ENCODE measurements at places on chromosomes 2 and 18.

DNA sequence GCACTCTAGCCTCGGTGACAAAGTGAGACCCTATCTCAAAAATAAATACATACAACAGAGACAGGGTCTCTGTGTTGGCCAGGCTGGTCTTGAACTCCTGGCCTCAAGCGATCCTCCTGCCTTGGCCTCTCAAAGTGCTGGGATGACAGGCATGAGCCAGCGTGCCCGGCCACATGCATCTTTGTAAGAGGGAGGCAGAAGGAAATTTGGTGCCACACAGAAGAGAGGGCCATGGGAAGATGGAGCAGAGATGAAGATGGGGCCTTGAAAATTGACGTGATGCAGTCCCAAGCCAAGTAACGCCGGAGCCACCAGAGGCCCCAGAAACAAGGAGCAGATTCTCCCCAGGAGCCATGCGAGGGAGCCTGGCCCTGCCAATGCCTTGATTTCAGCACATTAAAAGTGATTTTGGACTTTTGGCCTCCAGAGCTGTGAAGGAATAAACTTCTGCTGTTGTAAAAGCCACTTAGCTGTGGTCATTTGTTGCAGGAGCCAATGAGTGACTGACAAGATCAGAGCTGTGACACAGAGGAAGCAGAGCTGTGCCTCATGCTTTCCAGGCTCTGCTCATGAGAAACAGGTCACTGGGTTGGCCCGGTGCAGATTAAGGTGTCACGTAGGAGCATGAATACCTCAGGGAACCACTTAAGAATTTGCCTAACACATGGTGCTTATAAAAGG is 2.7 kb upstream of the SLC66A2 start:
- DNase-seq, result no peak

- no peak for DNase-seq
These were observed 450.4 kb upstream of the TCF4 start for GRCh38 chr18:56038171-56039030.

- DNase-seq, result no peak
These were observed 107.8 kb downstream of the CTNNA2 start for GRCh38 chr2:79620679-79621078.

DNA sequence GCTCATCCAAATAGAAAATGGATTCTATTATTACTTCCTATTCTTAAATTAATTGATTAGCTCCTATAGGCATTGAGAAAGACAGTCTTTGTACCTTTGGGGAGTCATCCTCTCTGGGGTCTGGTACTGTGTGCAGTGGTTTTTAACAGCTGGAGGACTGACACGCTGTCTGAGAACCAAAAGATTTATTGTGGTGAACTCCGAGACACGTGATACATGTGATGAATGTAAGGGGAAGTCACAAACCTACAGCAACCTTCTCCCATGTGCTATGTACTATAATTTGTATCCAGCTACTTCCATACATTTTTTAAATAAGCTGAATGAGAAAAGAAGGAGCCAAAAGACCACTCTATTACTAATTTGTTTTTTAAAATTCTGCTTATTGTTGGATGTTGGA is 133.7 kb downstream of the GALNT3 start:
- no peak for DNase-seq

DNA sequence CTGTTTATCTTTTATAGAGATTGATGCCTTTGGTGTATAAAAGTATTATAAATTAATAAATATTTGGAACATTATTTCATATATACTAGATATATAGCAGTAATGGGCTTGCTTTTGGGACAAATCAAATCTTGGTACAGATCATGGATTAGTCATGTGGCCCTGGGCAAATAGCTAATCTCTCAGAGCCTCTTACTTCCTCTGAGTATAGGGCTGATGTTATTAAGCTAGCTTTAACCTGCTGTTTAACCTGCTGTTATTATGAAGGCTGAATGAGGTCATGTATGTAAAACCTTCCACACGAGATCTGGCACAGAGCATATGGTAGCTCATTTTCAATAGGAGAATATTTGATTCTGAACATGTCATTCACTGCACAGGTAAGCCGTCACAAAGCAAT is 5.7 kb downstream of the ITGB6 start:
- DNase-seq, result no peak

DNA sequence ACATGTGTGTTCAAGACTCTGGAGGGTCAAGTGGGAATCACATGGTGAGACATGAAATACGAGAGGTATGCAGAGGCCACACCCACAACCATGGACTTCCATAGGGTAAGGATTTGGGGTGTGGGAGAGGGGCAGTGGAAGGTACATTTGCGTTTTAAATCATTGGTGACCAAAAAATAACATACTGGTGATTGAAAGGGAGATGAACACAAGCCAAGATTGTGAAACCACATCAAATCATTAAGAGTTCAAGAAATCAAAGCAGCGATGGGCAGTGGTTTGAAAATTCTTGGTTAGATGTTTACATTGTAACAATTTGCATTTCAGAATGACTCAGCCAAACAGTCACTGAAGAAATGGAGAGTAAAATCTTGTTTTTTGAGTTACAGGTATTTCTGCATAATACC is 1.9 kb upstream of the CABYR start:
- DNase-seq, result no peak
